ENCODE measurements at places on chromosomes 12 and 14. TPM values are rescaled to one million over a fixed set of nuclear protein-coding genes. Genes with fewer than 3 reads are reported as not detected.

DNA sequence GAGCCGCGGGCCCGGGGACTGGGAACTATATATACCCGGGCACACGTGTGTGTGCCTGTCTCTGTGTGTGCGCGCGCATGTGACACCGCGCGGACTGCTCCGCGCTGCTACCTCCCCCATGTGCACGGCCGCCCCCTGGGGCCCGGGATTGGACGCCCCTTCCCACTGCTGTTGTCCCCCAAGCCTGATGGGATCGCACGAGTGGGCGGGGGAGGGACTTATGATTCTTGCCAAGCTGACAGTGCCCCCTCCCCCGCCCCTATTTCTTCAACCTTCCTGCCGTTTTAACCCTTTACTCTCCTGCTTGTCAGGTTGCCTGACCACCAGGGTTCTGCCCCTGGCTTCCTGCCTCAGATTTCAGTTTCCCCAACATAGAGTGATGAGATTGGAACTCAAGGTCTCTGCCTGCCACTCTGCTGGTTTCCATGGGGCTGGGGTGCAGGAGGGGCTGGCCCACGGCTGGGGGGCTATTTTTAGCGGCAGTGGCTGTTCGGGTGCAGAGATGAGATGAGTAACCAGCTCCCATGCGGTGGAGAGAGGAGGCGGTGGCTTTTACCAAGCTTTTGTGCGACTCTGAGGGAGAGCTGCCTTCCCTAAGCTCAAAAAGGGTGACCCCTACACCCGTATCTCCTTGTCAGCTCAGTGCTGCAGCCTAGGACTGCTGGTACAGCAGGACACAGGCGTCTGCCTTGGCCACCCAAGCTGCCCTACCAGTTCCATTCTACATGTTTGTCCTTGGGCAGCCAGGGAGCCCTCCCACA is at the start of gene DDN:
TSS of gene DDN (minus strand) at position 5 of the 761 bp plus-strand sequence. CDS start 88 bp downstream, outside the sequence.
- DNase-seq: no peak

DNA sequence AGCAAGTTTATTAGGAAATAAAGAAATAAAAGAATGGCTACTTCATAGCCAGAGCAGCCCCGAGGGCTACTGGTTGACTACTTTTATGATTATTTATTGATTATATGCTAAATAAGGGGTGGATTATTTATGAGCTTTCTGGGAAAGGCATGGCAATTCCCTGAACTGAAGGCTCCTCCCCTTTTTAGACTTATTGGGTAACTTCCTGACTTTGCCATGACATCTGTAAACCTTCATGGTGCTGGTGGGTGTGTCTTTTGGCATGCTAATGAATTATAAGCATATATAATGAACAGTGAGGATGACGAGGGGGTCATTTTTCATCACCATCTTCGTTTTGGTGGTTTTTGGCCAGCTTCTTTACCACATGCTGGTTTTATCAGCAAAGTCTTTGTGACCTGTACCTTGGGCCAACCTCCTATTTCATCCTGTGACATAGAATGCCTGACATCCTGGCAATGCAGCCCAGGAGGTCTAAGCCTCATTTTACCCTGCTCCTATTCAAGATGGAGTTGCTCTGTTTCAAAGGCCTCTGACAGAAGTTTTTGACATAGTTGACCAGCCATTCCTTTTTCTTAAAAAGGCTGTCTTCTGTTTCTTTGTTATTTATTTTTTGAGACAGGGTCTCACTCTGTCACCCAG is 11.1 kb upstream of the PTGES3 start:
- DNase-seq: no peak

DNA sequence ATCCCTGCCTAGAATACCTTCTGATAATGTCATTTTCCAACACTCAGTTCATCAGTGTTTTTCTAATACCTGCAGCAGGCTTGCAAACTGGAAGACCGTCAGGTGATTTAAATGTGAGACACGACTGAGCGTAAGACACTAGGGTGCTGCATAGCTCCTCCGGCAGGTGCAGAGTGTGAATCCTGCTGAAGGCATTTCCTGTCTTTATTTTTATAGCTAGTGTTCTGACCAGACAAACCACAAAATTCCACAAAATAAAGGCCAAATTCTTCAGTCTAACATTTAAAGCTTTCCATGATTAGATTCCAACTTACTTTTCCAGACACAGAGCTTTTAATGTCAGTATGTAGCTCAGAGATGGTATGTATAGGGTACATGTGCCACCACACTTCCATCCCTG is 70.7 kb downstream of the BBS10 start:
- DNase-seq: no peak

The GDF3 gene
- not detected for total RNA-seq

GRCh38 chr12:78118036-78118435 is 287.3 kb downstream of the NAV3 start:
- DNase-seq: no peak

The ST8SIA1 gene
- 3.6 TPM for total RNA-seq

DNA sequence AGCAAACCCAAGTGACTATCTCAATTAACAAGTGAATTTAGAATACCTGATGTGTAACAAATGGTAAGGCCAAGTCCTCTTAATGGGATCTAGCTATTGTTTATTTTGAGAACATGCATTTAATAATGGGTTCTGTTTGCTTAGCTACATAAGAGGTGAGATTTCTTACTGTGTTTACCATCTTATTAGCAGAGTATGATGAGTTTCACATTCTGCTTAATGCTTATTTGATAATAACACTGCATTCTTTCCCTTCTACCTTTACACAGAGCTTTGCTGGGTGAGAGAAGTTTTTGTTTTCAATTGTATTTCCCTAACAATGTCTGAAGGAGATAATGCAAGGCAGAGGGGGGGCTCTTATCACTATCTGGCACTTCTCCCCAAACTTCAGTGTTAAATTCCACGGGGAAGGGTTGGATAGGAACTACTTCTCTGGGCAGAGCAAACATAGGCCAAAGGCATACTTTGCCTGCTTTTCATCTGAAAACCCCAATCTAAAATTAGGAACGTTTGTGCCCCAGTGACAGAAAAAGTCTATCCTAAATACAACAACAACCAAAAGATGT is 129.0 kb upstream of the ATXN7L3B start:
- DNase-seq: no peak

DNA sequence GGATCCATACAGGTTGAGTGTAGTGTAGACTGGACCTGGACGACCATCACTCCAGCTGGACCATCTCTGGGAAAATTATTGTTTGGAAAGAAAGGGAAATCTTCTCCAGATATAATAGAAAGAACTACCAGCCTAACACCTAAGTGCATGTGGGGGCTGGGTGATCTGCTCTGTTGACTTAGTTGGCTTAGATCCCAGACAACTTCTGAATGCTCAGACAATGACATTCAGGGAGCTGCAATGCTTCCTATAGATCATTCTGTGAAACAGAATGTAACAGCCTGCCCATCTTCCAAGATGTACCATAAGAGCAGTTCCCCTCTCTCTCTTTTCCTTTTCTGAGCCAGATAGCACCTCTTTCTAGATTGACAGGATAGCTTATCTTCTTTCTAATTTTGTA is 572.8 kb upstream of the STXBP6 start:
- DNase-seq: no peak

DNA sequence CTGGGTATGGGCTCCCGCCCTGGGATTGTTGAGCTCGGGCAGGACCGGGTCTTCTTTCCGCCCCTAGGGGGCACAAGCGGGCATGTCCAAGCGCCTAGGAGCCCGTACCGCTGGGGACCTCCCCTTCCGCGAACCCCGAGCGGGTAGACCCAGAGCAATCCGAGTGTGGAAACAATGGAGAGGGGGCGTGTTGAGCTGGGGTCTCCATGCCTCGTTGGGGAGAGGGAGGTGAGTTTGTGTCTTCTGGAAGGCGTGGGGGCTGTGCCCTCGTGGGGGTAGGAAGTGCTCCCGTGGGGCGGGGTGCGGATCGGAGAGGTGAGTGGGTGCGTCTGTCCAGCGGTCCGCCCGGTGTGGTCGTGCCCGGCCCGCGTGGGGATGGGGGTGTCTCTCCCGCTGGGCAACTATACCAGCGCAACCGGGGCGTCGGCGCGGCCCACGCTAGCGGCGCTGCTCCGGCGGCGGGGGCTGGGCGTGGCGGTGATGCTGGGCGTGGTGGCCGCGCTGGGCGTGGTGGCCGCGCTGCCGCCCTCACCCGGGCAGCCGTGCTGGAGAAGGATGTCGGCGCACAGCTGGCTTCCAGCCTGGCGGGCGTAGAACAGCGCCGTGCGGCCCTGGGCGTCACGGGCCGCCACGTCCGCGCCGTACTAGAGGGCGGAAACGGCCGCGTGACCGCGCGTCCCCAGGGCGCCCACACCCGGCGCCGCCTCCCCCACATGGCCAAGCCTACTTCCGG is 12.2 kb downstream of the AGAP2 start:
- peak; percentile 95 for DNase-seq

DNA sequence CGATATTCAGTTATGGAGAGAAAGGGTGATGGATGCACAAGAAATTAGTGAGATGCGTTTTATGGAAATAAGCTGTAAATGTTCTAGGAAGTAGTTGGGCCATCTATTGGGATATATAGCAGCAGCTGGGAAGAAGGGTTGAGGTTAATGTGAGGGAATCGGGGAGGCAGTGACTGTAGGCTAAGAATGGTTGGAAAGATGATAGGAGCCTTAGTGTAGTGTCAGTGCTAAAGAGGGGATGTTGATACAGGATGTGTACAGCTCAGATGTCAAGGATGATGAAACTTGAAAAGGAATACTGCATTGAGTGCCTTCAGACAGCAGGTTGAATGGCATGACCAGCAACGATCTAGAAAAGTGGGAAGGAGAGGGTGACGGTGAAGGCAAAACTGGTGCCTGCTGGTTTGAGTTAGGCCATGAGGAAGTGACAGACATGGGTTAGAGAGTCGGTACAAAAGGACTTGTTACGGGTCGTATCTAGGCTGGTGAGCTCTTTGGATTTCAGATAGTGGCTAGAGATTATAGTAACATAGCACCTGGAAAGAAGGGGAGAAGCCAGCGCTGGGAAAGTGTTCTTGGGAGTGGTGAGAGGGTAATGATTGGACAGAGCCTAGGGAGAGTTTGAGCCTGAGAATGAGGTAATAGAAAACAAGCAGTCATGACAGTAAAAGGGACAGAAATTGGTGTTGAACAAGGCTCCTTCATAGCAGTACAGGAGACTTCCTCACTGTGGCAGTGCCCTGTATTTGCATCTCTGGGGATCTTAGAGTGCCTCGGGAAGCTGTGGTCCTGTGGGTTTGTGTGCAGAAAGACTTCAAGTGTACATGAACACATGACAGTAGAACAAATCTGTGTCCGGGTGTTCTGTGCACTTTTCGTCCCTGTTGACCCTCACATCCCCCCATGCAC is 9.6 kb downstream of the MARS1 start:
- DNase-seq: no peak

DNA sequence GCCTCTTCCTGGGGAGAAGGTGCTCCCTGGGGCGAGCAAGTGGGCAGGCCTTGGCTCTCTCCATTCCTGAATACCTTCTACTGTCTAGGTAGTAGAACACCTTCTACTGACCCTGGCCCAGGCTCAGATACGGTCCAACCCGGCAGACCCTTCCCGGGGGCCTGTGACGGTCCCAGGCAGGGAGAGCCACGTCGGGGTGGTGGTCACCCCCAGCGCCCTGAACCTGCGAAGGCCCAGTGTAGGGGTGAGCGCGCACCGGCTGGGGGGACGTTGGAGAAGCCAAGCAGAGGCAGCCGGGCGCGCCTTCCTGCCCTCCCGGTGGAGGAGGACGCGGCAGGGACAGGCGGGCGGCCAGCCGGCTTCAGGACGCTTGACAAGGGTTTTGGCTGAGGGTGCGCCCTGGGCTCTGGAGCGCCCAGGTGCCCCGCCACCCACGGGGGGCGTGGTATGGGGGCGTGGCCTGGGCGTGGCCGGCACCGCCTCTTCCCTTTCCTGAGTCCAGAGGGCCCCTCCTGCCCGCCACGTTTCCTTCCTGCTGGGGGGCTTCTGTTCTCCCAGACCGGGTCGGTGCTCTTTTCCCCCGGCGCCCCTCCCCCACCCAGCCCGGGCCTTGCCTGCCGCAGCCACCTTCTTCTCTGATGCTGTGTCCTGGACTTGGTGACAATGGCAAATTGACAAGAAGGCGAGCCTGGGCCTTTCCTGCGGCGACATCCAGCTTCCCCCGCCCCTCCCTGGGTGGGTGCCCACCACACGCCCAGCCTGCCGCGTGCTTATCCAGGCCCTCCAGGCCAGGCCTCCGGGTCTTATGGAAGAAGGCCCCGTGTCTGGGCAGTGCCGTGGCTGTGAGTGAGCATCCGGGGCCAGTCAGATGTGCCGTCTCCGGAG is 24.5 kb upstream of the PPP1R13B start:
- no peak for DNase-seq

DNA sequence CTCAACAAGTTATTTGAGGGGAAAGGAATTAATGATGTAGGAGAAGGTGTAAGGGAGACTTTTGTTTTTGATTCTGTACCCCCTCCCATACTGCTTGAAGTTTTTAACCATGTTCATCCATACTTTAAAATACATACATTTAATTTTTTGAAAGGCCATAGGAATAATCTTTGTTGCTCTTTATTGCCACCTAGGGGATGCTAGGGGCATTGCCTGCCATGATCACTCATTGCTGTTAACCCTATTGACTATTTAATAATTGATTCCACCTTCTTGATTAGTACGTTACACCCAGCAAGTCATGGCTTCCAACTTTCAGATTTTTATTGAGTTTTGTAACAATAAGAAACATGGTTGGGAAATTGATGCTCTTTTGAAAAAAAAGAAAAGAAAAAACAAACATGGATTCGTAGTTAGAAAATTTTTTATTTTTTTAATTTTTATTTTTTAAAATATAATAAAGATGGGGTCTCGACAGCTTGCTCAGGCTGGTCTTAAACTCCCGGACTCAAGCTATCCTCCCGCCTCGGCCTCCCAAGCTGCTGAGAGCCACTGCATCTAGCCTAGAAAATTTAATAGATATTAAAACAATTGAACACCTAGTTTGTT is 8.5 kb upstream of the PRKAB1 start:
- no peak for DNase-seq

The RPL10L gene
- not detected for total RNA-seq

DNA sequence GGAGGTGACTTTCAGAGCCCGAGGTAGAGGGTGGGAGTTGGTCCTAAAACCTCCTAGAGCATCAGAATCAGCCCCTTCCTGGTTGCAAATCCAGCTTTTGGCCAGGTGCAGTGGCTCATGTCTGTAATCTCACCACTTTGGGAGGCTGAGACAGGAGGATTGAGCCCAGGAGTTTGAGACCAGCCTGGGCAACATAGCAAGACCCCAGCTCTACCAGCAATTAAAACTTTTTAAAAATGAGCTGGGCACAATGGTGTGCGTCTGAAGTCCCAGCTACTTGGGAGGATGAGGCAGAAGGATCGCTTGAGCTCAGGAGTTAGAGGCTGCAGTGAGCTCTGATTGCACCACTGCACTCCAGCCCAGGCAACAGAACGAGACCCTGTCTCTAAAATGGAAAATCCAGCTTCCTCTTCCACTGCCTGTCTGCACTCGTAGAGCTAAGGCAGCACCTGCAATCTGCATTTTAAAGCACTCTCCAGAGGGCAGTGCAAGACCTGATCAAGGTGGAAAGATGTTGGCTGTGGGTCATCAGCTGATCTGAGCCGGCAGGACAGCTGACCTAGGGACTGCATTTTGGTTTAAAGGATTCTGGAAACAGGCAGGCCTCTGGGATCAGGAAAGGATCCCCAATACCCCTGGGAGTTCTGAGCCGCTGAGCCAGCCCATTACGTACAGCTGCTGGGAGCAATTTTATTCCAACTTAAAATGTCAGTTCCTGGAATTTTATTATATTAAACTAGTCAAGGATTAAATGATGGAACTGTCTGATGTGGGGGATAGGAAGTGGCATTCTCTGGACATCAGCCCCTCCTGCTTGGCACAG is 1.8 kb upstream of the TESC start:
- DNase-seq: no peak

All from osteocyte (in vitro differentiated cells).